ENCODE measurements at places on chromosomes 12 and 14.

GRCh38 chr12:109944561-109945359, 44.7 kb downstream of the TCHP start:
- DNase-seq = no peak

GRCh38 chr12:62214846-62215245, 45.4 kb upstream of the USP15 start:
- DNase-seq = no peak

DNA sequence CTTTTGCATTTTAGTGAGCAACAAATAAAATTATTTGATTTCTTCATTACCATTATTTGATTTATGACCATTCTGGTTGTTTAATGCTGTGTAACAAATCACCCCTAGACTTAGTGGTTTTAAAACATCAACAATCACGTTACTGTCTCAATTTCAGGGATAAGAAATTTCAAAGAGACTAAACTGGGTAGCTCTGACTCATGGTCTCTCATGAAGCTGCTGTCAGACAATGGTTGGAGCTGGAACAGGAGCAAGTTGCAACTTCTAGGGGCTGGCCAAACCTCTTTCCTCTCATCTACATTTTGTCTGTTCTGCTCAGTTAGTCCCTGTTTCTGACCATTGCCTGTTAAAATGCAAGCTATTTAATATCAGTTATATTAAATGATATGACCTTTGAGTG, 517.0 kb downstream of the KCNH5 start:
- no peak for DNase-seq

- DNase-seq = no peak
These were observed 105.7 kb downstream of the CRADD start for GRCh38 chr12:93782853-93783252.

- no peak for DNase-seq
These were observed 167.5 kb upstream of the RPL10L start for GRCh38 chr14:46819117-46819516.

- no peak for DNase-seq
These were observed 45.2 kb upstream of the PPP2R5C start for GRCh38 chr14:101716077-101716950.

GRCh38 chr12:50257236-50258166, 25.8 kb downstream of the LIMA1 start:
- no peak for DNase-seq

DNA sequence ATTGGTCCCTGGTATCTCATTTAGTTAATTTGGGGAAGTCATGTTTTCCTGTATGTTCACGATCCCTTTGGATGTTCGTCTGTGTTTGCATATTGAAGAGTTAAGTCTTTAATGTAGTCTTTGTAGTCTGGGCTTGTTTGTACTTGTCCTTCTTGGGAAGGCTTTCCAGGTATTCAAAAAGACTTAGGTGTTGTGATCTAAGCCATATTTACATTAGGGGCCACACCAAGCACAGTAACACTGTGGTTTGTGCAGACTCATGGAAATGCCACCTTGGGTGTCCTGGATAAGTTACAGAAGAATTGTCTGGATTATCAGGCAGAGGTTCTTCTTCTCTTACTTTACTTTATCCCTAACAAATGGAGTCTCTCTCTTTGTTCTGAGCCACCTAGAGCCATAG, 380.3 kb downstream of the CCER1 start:
- DNase-seq = no peak

DNA sequence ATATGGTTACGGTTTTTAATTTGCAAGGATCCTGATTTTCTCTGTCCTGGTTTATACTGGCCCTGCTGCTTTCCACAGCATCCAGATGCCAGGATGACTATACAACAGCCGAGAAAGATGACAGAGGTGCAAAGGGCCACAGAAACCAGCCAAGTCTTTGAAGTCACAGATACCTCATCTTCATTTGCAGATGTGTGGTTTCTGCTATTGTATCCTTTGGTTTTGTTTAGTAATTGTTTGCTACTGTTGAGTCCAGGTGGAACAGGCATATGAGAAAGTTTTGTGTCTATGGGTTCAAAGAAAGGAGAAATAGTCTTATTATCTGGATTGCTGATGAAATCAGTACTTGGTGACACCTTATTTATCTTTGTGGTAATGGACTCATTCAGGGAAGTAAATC, 17.3 kb upstream of the KLHL42 start:
- no peak for DNase-seq

DNA sequence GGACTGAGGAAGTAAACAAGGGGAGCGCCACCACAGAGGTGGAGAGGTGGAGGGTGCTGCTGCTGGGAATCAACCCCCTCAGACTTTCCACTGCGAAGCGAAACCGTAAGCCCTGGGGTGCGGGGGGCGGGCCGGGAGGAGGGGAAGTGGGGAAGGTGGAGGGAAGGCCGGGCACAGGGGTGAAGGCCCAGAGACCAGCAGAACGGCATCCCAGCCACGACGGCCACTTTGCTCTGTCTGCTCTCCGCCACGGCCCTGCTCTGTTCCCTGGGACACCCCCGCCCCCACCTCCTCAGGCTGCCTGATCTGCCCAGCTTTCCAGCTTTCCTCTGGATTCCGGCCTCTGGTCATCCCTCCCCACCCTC, at the start of gene LAG3:
TSS of gene LAG3 (plus strand) at position 190 of the 365 bp plus-strand sequence. CDS start 333 bp downstream, outside the sequence.
- DNase-seq = no peak

DNA sequence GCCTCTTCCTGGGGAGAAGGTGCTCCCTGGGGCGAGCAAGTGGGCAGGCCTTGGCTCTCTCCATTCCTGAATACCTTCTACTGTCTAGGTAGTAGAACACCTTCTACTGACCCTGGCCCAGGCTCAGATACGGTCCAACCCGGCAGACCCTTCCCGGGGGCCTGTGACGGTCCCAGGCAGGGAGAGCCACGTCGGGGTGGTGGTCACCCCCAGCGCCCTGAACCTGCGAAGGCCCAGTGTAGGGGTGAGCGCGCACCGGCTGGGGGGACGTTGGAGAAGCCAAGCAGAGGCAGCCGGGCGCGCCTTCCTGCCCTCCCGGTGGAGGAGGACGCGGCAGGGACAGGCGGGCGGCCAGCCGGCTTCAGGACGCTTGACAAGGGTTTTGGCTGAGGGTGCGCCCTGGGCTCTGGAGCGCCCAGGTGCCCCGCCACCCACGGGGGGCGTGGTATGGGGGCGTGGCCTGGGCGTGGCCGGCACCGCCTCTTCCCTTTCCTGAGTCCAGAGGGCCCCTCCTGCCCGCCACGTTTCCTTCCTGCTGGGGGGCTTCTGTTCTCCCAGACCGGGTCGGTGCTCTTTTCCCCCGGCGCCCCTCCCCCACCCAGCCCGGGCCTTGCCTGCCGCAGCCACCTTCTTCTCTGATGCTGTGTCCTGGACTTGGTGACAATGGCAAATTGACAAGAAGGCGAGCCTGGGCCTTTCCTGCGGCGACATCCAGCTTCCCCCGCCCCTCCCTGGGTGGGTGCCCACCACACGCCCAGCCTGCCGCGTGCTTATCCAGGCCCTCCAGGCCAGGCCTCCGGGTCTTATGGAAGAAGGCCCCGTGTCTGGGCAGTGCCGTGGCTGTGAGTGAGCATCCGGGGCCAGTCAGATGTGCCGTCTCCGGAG, 24.5 kb upstream of the PPP1R13B start:
- DNase-seq = no peak

GRCh38 chr12:16389594-16389993, 42.1 kb downstream of the MGST1 start:
- DNase-seq = no peak

GRCh38 chr14:59629444-59630287, 53.1 kb upstream of the CCDC175 start:
- no peak for DNase-seq

DNA sequence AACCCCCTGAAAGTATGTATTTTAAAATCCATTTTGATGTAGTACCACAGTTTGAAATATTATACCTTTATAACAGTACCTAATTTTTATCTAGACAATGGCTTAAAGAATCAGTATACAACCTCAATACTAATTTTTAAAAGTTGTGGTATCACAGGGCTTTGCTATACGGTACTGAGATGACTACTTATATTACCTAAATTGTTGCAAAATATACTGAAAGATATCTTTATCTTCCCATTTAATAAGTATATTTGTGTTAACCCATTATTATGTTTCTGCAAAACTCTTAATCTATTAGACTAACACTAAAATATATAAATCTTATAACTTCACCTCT, 67.1 kb downstream of the RALGAPA1 start:
- DNase-seq = no peak

DNA sequence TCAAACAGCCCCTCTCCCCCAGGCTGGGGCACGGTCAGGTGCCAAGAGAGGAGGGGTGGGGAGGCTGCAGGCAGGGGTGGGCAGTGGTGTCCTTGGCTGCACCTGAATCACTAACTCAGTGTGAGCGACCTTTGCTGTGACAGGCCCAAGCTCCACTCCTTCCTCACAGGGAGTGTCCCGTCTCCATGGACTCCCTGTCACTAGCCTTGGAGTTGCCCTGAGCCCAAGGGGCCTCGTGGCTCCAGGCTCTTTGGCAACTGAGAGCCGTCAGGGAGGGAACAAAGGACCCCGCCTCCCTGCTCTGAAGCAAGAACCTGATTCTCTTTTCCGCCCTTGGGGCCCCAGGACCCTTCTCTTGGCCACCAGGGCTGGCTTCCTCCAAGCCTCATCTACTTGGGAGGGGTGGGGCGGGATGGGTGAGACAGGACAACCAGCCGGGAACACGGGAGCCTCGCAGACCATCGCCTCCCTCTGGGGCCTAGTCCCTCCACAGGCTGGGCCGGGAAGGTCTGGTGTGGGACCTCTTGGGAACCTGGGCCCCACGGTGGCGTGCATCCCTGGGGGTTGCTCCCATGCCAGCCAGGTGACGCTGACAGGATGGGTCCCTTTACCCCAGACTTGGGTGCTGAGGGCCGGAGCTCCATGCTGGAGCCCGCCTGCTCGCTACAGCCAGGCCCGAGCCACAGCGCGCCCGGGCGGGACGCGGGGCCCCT, 935 bp upstream of the ADSS1 start:
- DNase-seq = no peak

GRCh38 chr12:66538970-66539369, 139.9 kb downstream of the GRIP1 start:
- no peak for DNase-seq

DNA sequence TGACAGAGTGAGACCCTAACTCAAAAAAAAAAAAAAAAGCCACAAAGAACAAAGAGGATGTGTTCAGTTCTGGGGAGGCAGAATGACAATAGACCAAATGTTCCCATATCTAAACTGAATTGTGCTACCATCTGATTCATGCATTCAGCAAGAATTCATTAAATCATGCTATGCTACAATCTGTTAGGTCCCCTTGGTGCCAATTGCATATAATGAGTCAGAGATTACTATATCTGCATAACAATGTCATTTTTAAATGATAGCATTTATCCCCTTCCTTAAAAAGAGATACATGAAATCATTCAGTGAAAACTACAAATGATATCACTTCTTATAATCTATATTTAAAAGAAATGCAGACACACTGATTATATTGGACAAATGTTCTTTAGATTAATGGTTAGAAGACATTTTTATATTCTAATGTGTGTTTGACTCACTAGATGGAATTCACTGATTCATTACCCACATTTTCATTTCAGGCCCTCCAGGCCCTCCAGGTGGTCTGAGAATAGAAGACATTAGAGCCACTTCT, 207.6 kb upstream of the PDZRN4 start:
- DNase-seq = no peak

- no peak for DNase-seq
These were observed 182.3 kb downstream of the PELI2 start for GRCh38 chr14:56300495-56300894.

GRCh38 chr12:7439579-7440505, 4.1 kb downstream of the CD163L1 start:
- DNase-seq = no peak

GRCh38 chr12:53677016-53677799, 1.3 kb upstream of the ATP5MC2 start:
- no peak for DNase-seq

- no peak for DNase-seq
These were observed 33.4 kb upstream of the TXNRD1 start for GRCh38 chr12:104182144-104182543.

DNA sequence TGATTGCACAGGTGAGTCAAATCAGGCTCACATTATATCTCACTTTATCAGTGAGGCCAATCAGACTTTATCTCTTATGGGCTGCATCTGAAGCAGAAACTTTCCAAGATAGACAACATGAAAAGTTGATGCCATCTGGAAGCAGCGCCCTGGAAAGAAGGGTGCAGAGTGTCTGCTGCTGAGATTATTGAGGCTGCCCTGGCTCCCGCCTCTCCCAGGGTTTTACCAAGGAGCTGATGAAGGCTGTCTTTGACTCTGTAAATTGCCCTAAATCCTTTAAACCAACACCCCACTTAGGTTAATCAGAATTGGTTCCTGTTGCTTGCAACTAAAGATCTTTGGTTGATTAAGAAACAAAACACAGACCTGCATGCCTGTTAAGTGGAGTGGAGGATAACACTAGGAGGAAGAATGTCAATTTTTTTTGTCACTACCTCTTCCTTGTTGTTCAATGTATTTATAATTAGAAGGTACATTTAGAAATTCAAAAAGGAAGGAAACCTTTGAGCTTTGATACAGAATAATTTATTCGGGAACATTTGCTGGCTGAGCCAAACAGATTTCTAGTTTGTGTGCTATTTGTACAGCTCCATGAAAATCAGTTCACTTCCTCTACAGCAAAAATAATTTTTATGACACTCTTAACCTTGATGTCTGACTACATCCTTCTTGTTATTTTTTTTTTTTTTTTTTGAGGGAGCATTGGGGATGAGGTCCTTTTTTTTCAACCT, 104.1 kb downstream of the VEZT start:
- DNase-seq = no peak

GRCh38 chr12:1507308-1507707, 87.1 kb downstream of the FBXL14 start:
- no peak for DNase-seq

- DNase-seq = no peak
These were observed 28.7 kb upstream of the CERS5 start for GRCh38 chr12:50195832-50196231.

- no peak for DNase-seq
These were observed 144.6 kb downstream of the TPH2 start for GRCh38 chr12:72082986-72083820.

DNA sequence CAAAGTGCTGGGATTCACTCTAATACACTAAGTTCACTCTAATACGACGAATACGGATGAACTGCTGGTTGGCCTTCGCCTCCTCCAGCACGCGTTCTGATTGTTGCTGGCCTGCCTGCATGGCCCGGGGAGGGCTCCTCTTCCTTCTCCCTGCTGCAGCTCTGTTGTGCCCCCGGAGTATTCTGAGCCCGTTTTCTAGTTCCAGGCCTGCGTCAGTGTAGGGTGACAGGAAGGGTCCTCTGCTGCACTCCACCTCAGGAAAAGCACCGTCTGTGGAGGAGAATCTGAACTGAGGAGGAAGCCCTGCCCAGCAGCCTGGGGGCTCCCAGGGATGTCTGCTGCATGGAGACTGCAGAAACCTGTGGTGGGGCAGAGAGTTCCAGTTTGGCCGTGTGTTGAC, 44.4 kb downstream of the DDX51 start:
- no peak for DNase-seq
